ENCODE measurements at places on chromosomes 5 and 9.
A peak's percentile ranks its signal among the peaks of the same experiment; 100 is the strongest.

- DNase-seq = no peak
Measured at GRCh38 chr9:122033775-122034373, 59.2 kb downstream of the TTLL11 start.

- DNase-seq = no peak
Measured at GRCh38 chr5:59051951-59052350, 469.1 kb downstream of the RAB3C start.

DNA sequence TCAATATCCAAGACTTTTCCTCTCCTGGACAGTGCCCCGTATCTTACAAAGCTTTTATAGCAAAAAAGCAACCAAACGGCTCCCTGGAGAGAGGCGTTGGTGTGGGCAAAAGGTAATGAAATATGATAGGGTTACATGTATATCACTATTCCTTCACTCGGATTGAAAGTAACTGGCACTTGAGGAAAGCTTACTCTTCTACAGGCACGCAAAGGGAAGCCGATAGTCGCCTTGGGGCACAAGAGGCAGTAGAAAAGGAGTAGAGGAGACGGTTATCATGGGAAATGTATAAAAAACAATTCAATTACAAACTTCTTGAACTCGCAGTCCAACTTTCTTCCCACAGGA is 1.1 kb downstream of the DIAPH1 start:
- no peak for DNase-seq

GRCh38 chr5:40515476-40515875 is 164.2 kb upstream of the PTGER4 start:
- DNase-seq = no peak

DNA sequence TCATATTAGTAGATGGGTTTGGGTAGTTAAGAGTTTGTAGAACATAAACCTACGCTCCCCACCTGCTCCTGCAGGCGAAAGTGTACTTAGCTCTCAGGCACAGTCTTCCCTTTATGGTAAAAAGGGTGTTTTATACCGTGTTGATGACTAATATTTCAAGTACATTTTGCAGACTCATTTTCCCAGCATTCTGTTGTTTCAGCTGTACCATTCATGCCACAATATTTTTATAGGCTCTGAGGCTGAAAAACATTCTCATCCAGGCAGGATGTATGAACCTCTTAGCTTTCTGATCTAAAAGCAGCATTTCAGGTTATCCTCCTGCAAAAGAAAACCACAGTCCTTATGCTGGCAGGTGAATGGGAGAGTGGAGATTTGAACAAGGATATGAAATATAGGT is 231.4 kb downstream of the NR2F1-AS1 start:
- DNase-seq = peak; percentile 64

GRCh38 chr5:161167016-161167767 is 315.2 kb upstream of the ATP10B start:
- no peak for DNase-seq

DNA sequence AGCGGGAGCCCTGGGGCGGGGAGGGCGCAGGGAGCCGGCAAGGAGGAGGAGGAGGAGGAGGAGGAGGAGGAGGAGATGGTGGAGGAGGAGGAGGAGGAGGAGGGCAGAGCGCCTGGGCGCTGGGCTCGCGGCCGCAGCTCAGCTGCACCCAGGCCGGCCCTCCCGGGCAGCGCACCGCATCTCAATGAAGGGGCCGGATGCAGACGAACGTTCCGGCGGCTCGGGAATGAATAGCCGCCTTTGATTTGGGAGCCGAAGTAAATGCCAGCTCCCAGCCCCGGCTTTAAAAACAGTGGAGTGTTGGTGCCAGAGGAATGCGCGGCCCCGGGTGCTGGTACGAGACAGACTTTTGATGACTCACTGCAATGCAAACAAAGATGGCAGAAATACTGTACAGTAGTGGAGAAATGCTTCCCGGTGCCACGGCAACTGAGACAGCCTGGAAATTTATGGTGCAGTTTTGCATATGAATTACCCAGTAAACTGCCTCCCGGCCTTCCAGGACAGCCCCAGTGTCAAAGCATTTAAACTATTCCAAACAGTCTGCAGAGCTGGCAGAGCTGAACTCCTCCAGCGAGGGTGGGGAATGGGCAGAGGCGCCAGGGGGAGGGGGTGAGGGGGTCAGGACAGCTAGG is 43.1 kb downstream of the NACC2 start:
- peak; percentile 72 for DNase-seq

DNA sequence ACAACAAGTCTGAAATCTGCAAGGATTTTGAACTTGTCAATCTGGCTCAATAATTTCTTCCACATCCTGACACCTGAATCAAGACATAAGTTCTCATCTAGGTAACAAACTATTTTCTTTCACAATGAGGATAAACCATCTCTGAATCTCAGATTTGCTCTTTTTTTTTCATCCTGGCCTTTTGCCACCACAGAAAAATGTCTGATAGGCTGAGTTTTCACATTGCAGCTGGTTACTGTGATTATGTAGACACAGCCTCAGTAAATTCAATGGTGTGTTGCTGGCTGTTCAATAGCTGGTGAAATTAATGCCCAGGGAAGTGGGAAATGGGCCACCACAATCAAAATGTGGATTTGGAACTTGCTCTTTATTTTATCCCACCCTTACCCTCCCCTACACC is 2.8 kb upstream of the ADRA1B start:
- no peak for DNase-seq

GRCh38 chr5:159928122-159928909 is 12.0 kb downstream of the ADRA1B start:
- DNase-seq = peak; percentile 79

DNA sequence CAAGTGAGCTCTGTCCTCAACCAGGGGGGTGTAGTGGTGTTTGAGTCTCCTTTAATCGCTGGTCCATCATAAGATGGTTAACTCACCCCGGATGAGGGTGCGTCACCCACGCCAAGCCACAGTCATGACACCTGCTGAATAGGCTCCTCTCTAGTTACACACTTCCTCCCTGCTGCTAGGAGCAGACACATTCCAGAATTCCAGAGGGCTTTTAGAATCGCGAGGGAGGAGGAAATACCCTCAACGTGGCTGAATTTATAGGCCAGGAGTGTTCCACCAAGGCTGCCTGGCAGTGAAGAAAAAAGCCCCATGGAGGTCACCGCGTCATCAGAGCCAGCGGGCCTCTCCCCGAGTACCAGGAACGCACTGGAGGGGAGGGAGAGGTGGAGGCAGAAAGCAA is 5.1 kb downstream of the GLRX start:
- DNase-seq = peak; percentile 61

GRCh38 chr5:107968406-107968843 is 297.7 kb upstream of the EFNA5 start:
- no peak for DNase-seq

- DNase-seq = peak; percentile 13
Measured at GRCh38 chr5:68382640-68383039, 167.1 kb downstream of the PIK3R1 start.

DNA sequence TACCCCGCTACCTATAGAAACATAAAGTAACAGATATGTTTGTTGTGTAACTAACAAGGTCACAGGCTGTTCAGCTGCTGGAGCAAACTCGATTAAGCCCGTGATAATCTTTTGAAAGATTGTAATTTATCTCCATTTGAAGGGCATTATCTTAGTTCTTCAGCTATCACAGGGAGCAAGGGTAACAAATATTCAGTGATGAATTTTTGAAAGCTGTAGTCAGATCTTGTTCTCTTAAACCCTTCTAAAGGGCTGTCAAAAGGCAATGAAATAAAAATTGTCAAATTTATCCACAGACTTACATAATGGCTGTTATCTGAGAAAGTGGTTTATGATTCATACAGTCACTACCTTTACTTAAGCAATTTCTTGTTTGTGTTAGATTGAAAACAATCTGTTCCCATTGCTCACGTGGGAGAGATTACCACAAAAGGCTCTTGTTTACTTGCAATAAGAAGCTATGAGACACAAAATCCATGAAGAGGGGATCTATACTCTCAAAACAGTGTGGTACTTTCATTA is 78.3 kb upstream of the ZNF608 start:
- peak; percentile 82 for DNase-seq

DNA sequence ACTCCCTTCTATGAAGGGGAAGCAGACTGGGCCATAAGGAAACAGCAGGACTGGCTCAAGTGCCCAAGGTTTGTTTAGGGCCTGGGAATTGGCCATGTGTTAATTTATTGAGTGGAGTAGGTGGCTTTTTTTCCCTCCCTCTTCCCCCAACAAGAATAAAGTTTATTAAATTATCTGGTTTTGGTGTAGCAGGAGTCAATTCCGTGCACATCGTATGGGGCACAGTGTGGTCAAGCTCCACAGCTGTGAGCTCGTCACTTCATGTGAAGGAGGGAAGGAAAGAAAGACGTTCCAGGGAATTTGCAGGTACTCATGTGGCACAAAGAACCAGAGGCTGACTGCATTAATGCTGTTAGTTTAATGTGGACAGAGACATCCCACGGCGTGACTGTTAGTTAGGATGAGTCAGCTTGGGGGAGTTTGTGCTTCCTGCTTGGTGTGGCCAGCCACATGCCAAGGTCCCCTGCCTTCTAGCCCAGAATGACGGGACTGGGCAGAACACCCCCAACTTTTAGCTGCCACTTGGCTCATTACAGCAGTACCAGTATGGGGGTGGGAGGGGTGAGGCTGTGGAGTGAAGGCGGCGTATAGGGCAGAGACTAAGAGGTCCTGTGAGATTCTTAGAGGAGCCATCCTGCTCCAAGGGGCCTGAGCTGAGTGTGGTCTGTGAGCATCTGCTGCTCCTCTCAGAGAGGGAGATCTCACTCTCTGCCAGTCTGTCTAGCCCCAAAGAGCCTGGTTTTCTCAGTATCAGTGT is 33.2 kb downstream of the CSF1R start:
- DNase-seq = peak; percentile 44

- DNase-seq = no peak
Measured at GRCh38 chr5:141872496-141873356, 5.5 kb downstream of the PCDH1 start.

GRCh38 chr5:116377276-116378006 is 197.2 kb downstream of the SEMA6A start:
- DNase-seq = no peak

Measured in skeletal muscle cell (primary cell).